ENCODE measurements at places on chromosomes 16 and 17.

GRCh38 chr17:54015734-54016133, 193.0 kb downstream of the KIF2B start:
- no peak for DNase-seq

DNA sequence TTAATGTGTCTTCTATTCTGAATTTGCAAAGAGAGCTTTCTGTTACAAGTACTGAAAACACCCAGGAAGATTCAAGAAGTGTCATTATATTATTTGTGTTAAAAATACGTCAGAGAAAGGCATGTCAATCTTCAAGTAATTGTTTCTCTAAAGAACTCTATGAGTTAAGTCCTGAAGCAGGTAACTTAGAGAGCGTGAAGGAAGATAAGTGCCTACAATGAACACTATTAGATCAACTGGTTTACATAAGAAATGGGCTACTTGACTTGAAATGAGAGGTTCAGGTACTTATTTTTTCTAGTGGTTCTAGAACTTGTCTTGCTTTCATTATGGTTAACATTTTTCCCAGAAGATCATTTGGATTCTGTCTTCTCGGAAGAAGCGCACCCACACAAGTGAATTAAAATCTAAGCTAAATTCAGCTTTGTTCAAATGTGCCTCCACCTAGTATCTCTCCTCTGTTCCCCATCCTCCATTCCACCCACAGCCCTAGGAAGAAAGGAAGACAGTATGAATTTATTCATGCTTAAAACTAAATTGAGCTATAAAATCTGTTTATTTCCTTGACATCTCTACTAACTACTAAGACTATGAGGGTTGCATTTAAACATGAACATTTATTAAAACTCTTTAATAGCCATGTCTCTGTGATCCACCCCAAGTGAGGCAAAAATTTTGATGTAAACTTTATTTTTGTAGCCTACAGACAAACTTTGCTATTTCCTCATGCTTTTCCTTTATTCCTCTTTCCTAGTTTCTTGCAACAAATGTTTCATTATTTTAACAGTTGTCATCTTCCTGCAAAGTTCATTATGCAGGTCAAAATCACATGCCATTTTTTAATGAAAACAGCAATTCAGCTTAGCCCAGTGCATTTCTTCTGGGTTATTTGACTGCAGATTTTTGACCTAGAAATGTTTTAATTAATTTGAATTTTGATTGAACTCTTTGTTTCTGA, 206.8 kb downstream of the KCNJ2 start:
- DNase-seq, result no peak

DNA sequence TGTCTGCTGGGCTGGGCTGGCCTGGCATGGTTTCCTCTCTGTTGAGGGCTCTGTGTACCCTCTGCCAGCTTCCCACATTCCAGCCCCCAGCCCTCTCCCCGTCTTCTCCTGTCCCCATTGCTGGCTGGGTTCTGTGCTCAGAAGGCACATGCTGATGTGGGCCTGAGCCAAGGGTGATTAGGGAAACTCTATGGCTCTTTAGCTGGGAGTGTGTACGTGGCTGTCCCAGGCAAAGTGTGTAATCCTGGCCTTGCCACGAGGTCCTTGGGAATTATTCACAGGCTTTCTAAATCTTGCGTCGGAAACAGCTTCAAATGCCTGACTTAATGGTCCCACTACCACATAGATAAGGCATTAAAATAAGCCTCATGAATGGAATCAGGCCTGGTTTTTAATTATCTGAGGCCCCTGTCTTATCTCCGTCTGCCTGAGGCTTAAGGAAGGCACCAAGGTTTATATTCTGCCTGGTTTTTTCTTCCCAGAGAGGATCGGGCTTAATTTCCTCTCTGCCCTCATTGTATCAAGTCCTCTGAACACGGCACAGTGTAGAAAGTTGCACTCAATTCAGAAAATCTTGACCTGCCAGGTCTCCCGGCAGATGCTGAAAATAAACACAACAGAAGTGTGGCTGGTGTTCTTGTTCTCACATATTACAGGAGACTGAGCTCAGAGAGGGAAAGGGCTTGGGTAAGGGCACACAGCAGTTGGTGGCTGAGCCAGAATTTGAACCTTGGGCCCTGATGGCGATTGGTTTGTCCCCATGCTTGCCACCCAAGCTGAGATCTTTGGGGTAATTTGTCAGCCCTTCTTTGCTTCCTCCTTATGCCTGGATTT, 52.9 kb upstream of the LGALS9 start:
- DNase-seq, result no peak

DNA sequence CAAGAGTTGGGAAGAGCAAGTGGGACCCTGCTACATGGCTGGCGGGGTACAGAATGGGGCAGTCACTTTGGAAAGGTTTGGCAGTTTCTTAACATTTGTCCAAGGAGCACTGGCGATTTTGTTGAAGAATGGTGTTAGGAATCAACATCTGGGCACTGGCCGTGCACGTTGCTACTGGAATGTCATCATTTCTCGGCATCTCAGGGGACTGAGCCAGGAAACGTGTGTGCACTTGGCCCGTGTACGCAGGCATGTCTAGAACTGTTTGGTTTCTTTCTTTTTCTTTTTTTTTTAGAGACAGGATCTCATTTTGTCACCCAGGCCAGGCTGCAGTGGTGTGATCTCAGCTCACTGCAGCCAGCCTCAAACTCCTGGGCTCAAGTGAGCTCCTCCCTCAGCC, 17.3 kb upstream of the FOXK2 start:
- DNase-seq, result peak; percentile 46

DNA sequence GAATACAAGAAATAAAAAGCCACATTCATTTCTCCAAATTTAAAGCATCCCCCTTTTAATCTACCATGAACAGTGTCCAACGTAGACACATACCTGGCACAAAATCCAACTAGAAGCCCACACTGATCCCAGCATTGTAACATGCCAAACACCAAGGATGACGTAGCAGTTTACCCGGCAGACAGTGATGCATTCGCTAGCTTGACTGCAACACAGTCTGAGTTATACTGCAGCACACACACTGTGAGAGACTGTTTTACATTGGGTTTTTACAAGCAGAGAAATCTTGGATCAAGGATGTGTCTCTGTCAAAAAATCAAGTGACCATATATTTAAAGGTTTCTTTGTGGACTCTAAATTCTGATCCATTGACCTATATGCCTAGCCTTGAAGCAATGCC, 74.5 kb upstream of the C17orf78 start:
- DNase-seq, result no peak

DNA sequence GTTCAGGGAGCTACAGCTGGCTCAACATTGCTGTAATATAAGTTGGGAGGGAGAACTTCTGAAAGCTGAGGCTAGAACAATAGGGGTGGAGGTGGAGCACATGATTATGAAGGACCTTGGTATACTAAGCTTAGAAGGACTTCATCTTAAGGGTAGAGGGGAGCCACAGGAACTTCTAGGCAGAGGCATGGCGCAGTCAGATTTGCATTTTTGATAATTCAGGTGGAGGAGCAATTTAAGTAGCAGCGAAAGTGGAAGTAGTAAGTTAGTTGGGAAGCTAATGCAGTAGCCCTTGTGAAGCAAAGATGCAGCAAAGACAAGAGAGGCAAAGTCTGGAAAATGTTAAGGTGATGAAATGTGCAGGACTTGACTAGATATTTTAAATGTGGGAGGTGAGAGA, 144.1 kb downstream of the SPECC1 start:
- no peak for DNase-seq

GRCh38 chr17:21390294-21390693, 14.1 kb downstream of the KCNJ12 start:
- no peak for DNase-seq

- DNase-seq, result no peak
These were observed 265.5 kb upstream of the CCL2 start for GRCh38 chr17:33989361-33990148.

GRCh38 chr17:1976000-1976682, 49.0 kb downstream of the RTN4RL1 start:
- no peak for DNase-seq

DNA sequence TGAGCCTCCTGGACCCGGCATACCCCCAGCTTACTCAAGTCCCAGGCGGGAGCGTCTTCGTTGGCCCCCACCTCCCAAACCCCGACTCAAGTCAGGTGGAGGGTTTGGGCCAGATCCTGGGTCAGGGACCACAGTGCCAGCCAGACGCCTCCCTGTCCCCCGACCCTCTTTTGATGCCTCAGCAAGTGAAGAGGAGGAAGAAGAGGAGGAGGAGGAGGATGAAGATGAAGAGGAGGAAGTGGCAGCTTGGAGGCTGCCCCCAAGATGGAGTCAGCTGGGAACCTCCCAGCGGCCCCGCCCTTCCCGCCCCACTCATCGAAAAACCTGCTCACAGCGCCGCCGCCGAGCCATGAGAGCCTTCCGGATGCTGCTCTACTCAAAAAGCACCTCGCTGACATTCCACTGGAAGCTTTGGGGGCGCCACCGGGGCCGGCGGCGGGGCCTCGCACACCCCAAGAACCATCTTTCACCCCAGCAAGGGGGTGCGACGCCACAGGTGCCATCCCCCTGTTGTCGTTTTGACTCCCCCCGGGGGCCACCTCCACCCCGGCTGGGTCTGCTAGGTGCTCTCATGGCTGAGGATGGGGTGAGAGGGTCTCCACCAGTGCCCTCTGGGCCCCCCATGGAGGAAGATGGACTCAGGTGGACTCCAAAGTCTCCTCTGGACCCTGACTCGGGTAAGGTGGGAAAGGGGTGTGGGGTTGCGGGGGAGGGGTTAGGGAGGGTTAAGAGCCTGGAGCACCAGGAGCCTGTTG, 1.6 kb downstream of the SENP3 start:
- no peak for DNase-seq

DNA sequence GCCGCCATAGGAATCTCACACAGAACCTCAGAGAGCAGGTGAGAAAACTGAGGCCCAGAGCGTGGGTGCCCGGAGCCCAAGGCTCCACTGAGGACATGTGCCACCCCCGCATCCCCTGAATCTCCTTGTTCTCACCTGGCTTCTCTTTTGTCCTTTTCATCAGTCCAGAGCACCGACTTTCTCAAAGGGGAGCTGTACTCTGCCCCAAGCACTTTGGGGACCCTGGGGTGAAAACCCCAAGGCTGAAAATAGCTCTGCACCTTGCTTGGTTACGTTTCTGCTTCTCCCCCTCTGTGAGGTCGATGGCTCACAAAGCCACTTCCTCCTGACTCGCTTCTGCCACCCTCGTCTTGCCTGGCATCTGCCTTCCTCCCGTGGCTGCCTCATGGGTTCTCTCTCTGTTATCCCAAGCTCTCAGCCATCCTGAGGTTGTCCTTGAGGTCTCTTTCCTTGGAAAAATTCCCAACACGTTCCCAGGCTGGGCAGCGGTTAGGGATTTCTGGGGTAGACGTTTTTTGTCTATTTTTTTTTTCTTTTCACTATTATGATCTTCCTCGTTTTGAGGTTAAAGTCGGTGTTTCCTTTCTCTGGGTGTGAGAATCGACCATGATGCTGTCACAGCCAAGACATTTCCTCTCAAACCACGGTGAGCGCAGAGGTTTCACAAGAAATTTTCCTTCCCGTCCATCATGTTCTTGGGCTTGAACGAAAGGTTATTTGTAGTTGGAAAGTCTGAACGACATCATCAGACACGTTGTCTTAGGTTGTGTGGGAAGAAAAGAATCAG, 37.2 kb downstream of the IRF8 start:
- no peak for DNase-seq

GRCh38 chr17:38444151-38444550, 15.9 kb downstream of the ARHGAP23 start:
- DNase-seq, result peak; percentile 72

Measured in NCI-H2171 treated with DMSO at 0.1 percent for 48 hours (cell line).